ENCODE measurements at places on chromosomes 13 and 19.

GRCh38 chr13:21233086-21233485, 56.6 kb downstream of the MRPL57 start:
- DNase-seq, result no peak

DNA sequence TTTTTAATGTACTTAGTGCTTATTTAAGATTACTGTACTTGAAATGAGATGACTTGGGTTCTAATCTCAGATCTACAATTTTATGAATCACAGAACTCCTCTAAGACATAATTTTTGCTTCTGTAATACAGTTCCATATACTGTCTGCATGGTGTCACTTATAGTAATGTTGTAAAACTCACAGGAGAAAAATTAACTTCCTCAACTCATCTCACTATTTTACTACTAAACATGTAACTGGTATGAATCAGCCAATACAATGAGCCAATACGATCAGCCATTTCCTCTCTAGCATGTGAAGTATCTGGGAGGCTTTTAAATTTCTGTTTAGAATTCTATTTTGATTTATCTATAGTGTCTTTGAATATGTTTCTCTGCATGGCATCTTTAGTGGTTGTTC, 85.3 kb downstream of the NHLRC3 start:
- DNase-seq, result no peak

GRCh38 chr19:48900477-48901406, 630 bp downstream of the NUCB1 start:
- no peak for DNase-seq

DNA sequence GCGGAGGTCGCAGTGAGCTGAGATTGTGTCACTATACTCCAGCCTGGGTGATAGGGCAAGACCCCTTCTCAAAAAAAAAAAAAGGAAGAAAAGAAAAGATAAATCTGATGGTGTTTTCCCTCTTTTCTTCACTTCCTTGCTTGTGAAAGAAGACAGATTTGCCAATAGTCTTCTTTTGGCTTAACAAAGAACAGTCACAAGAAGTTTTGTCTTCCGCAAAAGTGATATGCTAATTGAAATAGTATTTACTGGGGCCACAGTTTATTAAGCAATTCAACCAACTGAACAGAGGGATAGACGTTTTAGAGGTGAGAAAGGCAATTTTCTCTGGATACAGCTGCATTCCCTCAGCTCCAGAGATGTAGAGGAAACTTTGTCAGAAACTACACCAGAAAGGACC, 22.9 kb upstream of the PLAUR start:
- no peak for DNase-seq

- no peak for DNase-seq
Observed at GRCh38 chr13:70622796-70623195, 514.5 kb upstream of the KLHL1 start.

DNA sequence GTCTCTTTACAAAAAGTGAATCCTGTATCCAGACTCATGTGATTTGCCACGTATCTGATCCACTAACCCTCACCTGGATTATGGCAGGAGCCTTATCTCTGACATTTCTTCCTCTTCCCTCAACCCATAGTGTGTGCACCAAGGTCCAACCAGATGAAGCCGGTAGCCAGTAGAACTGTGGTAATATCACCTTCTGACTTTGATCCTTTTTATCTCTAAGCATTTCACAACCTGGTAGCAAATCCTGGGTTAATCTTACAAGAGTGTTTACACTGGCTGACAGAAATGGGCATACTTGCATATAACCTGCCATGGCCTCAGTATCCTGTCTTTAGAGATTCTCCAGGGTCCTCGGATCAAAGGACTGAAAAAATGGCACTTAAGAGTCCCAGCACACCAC, 1.9 kb downstream of the ZNF417 start:
- no peak for DNase-seq

- no peak for DNase-seq
Observed at GRCh38 chr19:34976611-34977010, 12.6 kb upstream of the ZNF792 start.
